ENCODE measurements at places on chromosomes 2 and 18. TPM values are rescaled to one million over a fixed set of nuclear protein-coding genes. Genes with fewer than 3 reads are reported as not detected.

Gene TBC1D8
- total RNA-seq: 89.3 TPM

Gene VWA3B
- total RNA-seq: not detected

Gene PLGLB2
- total RNA-seq: 1.8 TPM

Gene GALNT5
- under 0.01 TPM for total RNA-seq

Gene NAT8
- total RNA-seq: not detected

Gene CABLES1
- 42.6 TPM for total RNA-seq

Gene LYG2
- not detected for total RNA-seq

Gene FAM237A
- not detected for total RNA-seq

Gene PAX8
- total RNA-seq: 0.11 TPM

Gene UGT1A4
- not detected for total RNA-seq

Gene REG1B
- total RNA-seq: not detected

Gene TEX44
- total RNA-seq: not detected

Gene IGFBP2
- total RNA-seq: 1.4 TPM

Gene IL1RL2
- 0.22 TPM for total RNA-seq

Gene CCDC150
- 7.3 TPM for total RNA-seq

Gene ZNF512
- total RNA-seq: 17.3 TPM

Gene EPB41L3
- total RNA-seq: 49.1 TPM

Gene TGFA
- total RNA-seq: 12.2 TPM

Gene GNLY
- total RNA-seq: not detected

Gene SCN3A
- total RNA-seq: 0.69 TPM

Gene DNAJC5G
- 0.60 TPM for total RNA-seq

Gene CARF
- 5.2 TPM for total RNA-seq

Gene ASIC4
- not detected for total RNA-seq

Gene VAMP5
- 119 TPM for total RNA-seq

Gene OXER1
- total RNA-seq: not detected

Gene SMAD2
- total RNA-seq: 73.9 TPM

Gene IL1B
- not detected for total RNA-seq

Gene RBKS
- 1.1 TPM for total RNA-seq

Gene SCG2
- under 0.01 TPM for total RNA-seq

Gene DPYSL5
- not detected for total RNA-seq

Gene MOGAT1
- total RNA-seq: not detected

Gene SRBD1
- 26.1 TPM for total RNA-seq

Gene ARHGAP15
- not detected for total RNA-seq

Gene TBR1
- under 0.01 TPM for total RNA-seq

Gene SLC14A1
- not detected for total RNA-seq

Gene CCL20
- 0.95 TPM for total RNA-seq

Gene CYP27C1
- total RNA-seq: 0.11 TPM

Gene OR6B2
- not detected for total RNA-seq

Gene TXNL4A
- 37.1 TPM for total RNA-seq

Gene EDAR
- not detected for total RNA-seq

Gene STPG4
- 0.17 TPM for total RNA-seq

Gene SCYGR4
- not detected for total RNA-seq

Gene KCNJ3
- total RNA-seq: not detected

Gene ASPRV1
- 0.26 TPM for total RNA-seq

Gene PDE1A
- total RNA-seq: 14.0 TPM

Gene PEX13
- 52.7 TPM for total RNA-seq

Data from dermis lymphatic vessel endothelial cell (primary cell).